ENCODE measurements at places on chromosomes 12 and 14. TPM values are rescaled to one million over a fixed set of nuclear protein-coding genes. Genes with fewer than 3 reads are reported as not detected.

GRCh38 chr12:119036878-119037825 is 55.8 kb downstream of the SRRM4 start:
- peak; percentile 5 for DNase-seq

DNA sequence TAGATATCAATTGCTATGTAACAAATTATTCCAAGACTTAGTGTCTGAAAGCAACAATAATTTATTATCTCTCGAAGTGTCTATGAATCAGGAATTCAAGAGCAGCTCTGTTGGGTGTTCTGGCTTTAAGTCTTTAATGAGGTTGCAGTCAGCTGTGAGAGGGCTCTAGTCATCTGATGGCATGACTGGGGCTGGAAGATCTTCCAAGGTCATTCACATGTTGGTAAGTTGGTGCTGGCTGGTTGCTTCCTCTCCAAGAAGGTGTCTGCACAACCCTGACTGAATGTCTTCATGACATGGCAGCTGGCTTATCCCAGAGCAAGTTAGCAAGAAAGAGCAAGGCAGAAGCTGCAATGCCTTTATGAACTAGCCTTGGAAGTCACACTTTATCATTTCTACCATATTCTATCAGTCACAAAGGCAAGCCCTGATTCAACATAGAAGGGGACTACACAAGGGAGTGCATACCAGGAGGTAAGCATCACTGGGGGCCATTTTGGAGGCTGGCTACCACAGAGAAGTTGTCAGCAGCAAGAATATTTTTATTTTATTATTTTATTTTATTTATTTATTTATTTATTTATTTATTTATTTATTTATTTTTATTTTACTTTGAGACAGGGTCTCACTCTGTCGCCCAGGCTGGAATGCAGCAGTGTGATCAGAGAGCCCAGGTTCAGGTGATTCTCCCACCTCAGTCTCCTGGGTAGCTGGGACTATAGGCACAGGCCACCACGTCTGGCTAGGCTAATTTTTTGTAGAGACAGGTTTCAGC is 7.6 kb upstream of the SLC38A2 start:
- no peak for DNase-seq

The CLEC7A gene
- 0.88 TPM for polyA plus RNA-seq

The GLT8D2 gene
- not detected for polyA plus RNA-seq

The GUCY2C gene
- not detected for polyA plus RNA-seq

The RAB2B gene
- polyA plus RNA-seq = 19.8 TPM

The SLC5A8 gene
- polyA plus RNA-seq = not detected

DNA sequence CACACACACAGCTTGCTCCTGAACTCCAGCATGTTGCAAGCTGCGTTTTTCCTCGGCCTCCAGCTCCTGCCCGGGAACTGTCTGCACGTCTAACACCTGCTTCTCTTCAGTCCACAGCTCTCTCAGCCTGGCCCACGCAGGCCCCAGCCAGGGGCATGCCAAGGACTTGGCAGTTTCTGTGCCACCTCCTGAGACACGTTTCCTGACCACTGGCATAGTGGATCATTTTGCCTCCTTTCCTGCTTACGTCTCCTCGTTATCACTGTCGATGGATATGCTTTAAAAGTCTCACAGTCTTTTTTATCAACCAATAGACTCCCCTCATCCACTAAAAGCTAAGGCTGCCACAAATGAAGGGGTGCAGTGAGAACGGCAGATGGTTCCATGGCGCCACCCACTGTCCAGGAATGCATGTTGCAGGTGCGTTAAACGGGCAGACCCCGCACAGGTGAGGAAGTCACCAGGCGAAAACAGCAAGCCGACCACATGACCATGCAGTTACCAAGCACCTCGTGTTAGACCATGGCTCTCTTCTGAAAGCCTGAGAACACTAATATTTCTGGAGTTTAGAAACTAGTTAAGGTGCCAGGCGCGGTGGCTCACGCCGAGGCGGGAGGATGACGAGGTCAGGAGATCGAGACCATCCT is 14.7 kb upstream of the TEAD4 start:
- DNase-seq = peak; percentile 14

DNA sequence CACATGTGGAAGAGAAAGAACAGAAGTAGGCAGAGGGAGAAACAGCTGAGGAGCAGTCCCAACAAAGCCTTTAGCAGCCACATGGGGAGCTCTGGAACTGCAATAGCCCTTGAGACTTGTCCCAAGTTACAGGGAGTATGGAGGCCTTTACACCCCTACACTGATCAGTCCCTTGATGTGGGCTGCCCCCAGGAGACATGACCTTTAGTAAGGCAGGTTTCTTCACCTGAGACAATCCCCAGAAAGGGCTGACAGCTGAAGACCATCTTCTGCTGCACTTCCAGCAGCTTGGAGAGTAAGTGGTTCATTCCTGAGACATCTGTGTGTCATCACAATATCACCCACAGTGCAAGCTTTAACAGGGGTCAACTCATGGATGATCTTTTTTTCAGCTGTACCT is 8.6 kb upstream of the SNAPC1 start:
- no peak for DNase-seq

DNA sequence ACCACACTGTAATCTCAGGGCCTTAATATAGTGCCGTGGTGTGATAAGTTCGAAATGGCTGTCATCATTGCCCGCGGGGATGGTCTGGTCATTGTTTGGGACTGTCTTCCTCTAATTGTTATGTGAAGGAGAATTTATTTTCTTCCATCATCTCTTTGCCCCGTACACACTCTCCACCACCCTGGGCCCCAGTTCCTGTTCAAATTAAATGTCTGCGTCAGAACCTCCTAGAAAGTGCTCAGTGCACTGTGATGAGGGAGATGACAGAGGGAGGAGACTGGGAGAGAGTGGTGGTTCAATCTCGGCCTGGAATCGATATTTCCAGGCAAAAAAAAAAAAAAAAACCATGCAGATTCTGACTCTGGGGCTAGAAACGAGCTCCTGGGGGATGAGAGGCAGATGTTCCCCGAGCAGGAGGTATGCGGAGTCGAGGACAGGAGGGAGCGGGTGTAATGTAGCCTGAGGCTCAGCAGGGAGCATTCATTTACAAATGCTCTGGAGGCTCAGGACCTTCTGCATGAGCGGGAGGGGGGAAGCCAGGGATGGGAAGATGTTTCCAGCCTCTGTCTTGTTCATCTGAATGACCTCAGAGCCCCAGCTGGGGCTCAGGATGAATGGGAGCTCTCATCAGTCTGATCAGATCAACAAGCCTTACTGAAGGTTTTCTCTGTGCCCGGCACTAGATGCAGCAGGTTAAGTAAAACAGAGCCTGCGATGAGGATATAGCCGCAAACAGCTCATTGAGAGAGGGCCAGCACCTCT is 219.5 kb downstream of the TBX5 start:
- no peak for DNase-seq
